ENCODE measurements at places on chromosomes 16 and 17.

GRCh38 chr17:40996829-40997228 lies 2.9 kb upstream of the KRTAP3-3 start:
- DNase-seq: no peak

DNA sequence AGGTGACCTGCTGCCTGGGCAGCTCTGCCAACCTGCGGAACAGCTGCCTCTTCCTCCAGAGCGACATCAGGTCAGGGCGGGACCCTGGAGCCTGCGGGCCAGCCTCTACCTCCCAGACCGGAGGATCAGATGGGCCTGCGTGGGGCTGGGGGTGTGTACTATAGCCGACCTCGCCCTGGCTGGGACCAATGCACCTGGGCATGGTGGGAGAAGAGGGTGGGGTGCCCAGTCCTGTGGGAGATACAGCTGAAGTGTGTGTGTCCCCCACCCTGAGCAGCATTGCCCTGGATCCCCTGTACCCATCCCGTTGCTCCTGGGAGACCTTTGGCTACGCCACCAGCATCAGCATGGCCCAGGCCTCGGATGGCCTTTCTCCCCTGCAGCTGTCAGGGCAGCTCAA lies 19.3 kb downstream of the CASKIN2 start:
- DNase-seq: no peak

GRCh38 chr17:9576521-9577372 lies at the start of gene CFAP52:
TSS of gene CFAP52 (plus strand) at chr17:9576642. CDS start at chr17:9576696, 54 bp downstream.
- DNase-seq: peak; percentile 61

DNA sequence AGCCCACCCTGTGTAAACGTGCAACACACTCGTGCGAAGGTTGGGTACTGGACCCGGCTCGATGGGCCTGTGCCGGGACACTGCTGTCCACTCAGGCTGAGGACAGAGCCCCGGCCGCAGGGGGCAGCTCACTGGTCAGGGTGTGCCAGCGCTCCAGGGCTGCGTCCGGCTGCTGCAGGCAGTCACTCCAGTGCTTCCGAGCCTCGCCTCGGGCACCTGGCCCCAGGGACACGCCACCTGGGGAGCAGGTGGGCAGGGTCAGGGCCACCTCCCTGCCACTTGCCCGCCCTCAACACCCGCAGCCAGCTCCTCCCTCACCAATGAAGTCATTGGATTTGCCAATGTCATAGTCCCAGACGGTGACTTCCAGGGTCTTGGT lies 4.7 kb downstream of the DOC2A start:
- DNase-seq: no peak

GRCh38 chr17:77634710-77635109 lies 323.8 kb upstream of the TNRC6C start:
- DNase-seq: no peak

GRCh38 chr17:75909812-75910274 lies 5.2 kb upstream of the MRPL38 start:
- no peak for DNase-seq

DNA sequence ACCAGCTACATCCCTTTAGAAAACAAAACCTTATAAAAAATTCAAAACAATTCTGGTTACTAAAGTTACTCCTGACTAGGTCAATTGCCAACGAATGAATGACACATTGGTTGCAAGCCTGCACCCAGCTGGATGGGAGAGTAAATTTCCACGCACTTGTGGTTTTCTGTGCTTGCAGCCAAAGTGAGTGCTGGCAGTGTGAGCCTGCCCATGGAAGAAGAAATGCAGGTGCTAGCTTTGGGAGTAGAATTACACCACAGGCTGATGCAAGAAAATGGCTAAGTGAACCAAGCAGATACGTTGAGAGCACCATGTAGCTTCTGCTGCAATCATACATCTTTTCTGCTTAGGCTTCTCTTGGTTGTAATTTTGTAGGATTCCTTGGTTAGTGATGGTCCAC lies 74.6 kb downstream of the SYCE1L start:
- no peak for DNase-seq

GRCh38 chr16:69326172-69326873 lies 4.1 kb downstream of the PDF start:
- DNase-seq: no peak

DNA sequence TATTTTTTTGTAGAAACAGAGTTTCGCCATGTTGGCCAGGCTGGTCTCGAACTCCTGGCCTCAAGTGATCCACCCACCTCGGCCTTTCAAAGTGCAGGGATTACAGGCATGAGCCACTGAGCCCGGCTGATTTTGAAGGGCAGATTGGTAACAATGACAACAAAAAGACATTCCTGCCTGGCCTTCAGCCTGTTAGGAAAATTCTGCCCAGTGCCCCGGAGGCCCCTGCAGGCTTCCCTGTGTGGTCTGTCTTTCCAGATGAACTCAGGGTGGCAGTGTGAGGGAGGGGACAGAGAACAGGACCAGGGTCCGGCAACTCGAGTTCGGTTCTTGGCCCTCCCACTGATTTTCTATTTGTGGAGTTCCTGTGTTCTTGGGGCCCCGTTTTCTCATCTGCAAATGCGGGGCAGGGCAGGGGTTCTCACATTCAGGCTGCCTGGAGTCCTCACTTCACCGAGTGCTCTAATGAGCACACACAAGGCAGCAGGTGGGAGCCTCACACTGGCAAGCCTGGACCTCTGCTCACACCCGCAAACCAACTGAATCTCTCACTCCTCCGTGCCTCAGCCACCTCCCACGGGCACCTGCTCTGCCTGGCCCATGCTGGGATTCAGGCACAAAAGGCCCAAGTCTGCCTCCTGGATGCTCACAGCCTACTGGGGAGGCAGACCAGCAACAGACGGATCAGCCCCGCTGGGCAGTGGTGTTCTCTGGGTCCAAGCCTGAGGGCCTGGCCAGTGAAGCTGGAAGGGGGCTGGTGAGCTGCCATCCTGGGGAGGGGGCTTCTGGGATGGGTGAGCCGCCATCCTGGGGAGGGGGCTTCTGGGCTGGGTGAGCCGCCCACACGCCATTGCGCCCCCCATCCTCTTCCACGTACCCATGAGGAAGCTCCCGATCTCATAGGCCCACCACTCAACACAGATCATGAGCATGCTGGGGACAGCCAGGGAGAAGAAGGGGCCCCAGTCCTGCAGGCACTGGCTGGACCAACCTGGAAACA lies 10.3 kb downstream of the SLC47A2 start:
- no peak for DNase-seq

DNA sequence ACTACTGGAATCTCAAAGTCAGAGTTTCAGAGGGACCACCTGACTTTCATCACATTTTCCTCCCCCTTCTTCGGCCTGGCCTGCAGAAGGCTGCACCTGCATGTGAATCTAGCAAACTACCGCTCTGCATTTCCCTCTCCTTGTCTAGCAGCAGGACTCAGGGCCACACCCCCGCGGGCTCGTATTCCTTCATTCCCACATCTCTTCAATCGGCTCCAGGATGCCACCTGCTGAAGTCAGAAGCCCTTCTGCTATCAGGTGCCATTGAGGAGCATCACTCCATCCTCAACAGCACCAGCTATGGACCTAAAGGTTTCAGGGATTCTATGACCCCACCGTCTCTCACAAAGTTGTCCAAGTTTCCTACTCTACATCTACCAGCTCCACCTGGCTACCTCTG lies 169.5 kb downstream of the VPS53 start:
- DNase-seq: no peak

DNA sequence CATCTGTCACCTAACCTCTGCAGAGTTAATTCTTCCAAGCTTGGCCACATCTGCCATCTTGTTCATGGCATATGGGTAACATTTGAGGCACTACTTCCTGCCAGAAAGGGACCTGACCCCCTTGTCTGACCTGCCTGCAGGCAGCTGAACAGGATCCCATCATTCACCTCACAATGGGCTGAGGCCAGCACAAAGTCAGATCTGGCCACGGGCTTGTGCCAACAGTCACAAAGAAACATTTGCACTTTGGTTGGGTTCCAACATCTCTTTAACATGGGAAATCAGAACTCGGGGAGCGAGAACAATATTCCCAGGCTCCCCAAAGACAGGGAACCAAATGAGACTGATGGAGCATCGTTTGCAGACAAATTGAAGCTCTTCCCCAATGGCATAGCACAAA lies 116.1 kb downstream of the XYLT1 start:
- no peak for DNase-seq

- DNase-seq: no peak
These were observed 18.6 kb upstream of the CLTC start for GRCh38 chr17:59601130-59601529.

DNA sequence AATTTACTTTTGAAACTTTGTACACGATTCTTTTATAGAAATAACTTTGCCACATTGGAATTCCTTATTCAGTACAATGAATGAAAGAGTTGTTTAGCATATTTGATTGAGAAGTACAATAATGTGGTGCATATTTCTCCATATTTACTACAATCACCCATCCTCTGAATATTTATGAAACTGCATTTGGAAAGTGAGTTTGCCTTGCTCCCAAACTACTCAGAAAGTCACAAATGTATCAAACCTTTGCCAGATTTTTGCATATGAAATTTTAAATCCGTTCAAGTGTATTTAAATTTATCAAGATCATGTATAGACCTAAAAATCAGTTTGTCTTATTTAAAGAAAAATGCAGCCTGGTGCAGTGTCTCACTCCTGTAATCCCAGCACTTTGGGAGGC lies 148.7 kb downstream of the CDH11 start:
- DNase-seq: no peak

DNA sequence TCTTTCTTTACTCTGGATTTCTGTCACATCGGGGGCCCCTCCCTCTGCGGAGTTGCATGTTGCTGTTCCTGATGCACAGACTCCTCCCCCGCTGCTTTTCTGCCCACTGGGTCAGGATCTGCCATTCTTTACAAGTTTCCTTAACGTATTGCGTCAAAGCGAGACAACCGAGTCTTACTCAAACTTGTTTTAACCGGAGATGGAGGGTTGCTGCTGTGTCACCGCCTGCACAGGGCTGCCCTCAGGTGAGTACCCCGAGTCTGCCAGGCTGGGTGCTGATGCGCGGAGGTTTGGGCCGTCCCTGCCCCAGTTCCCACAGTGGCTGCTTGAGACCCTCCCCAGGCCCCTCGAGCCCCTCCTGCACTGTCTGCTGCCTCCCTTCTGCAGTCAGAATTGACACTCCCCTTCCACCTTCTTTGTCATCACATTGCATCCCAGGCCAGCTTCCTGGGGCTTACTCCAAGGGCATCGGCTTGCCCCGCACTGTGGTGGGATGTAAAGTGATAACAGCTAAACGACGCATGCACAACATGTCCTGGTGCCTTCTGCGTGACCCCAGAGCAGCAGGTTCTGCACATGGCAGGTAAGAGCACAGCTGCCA lies 19.3 kb downstream of the CARHSP1 start:
- DNase-seq: no peak

- no peak for DNase-seq
These were observed 37.6 kb upstream of the ADORA2B start for GRCh38 chr17:15907290-15907689.

DNA sequence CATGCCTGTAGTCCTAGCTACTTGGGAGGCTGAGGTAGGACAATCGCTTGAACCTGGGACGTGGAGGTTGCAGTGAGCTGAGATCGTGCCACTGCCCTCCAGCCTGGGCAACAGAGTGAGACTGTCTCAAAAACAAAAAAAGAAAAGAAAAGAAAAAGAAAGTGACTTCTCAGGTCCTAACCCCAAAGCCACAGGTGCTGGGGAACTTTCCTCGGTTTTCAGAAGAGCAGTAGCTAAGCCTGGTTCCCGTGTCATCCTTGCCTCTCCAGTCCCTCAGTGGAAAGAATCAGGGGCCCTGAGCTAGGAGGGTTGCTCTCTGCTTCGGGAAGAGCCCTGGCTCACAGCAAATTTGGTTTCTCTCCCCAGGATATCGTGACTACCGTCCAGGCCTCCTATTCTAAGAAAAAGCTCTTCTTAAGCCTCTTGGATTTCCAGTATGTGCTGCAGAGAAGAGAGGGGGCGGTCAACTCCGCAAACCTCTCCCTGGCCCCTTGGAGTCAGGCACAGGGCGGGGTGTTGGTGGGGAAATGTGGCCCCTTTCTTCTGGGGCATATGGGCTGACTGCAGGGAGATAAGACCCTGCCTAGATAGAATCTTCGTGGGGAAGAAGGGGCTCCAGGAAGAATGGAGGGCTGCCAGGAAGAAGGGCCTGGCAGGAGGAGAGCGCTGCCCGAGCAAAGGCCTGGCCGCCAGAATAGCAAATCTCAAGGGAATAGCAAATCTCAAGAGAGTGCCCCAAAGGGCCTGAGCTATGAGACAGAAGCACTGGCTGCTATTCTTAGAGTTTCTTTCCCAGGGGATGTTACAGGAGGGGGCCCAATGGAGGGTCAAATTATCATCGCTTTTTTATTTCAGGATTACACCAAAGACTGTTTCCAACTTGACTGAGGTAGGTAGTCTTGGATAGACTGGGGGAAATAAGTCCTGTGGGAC lies 8.3 kb upstream of the NLRC5 start:
- DNase-seq: no peak

DNA sequence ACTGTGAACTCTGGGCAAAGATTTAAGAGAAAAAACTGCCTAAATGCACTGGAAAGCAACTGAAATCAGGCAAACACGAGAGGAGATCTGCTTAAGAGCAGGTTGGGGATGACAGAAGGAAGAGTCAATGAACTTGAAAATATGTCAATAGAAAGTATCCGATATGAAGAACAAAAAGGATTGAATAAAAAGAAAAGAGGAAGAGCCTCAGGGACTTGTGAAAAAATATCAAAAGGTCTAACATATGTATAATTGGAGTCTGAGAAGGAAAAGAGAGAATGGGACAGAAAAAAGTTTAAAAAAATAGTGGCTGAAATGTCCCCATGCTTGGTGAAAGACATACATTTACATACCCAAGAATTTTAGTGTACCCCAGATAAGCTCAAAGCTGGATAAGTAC lies 195.5 kb downstream of the COPRS start:
- no peak for DNase-seq

- DNase-seq: no peak
These were observed 67.5 kb downstream of the SEC14L1 start for GRCh38 chr17:77208217-77208808.

DNA sequence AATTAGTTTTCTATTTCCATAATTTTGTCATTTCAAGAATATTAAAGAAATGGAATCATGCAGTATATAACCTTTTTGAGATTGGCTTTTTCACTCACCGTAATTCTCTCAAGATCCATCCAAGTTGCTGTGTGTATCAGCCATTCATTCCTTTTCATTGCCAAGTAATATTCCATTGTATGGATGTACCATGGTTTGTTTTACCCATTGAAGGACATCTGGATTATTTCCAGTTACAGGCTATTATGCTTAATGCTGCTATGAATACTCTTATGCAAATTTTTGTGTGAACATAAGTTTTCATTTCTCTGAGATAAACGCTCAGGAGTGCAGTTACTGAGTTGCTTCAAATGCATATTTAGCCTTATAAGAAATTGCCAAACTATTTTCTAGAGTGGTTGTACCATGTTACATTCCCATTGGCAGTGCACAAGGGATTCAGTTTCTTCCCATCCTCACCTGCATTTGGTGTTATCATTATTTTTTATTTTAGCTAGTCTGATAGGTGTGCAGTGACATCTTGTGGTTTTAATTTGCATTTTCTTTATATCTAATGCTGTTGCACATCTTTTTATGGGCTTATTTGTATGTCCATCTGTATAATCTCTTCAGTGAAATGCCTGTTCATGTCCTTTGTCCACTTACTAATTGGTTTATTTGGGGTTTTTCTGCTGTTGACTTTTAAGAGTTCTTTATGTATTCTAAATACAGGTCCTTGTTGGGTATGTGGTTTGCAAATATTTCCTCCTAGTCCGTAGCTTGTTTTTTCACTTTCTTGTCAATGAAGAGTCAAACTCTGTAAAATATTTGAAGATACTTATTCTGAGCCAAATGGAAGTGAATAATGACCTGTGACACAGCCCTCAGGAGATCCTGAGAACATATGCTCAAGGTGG lies 32.7 kb downstream of the BMERB1 start:
- no peak for DNase-seq
